ENCODE measurements at places on chromosomes 3 and 15.

- DNase-seq: no peak
Observed at GRCh38 chr15:77634266-77634962, 1.7 kb upstream of the LINGO1 start.

GRCh38 chr3:58049143-58049785 is 41.0 kb downstream of the FLNB start:
- DNase-seq: no peak

GRCh38 chr15:48020166-48020565 is 100.6 kb upstream of the SLC24A5 start:
- no peak for DNase-seq

DNA sequence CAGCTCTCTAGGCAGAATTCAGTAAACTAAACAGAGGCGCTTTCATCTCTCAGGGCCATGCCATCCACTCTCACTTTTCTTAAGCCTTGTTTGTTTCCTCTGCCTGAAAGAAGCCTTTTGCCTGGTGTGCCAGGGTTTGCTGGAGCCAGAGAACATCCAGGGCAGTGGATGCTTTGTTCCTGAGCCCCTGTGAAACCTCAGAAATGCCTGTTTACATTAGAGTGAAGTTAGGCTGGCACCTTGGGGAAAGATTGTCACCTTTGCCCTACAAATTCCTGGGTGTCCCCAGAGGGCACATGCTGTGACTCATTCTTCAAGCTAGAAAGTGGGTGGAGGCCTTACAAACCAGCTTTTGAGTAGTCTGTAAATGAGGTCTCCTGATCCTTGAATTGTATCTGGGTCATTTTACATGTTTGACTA is 10.7 kb upstream of the TRAK1 start:
- no peak for DNase-seq

- DNase-seq: no peak
Observed at GRCh38 chr3:45975686-45976085, 19.9 kb downstream of the FYCO1 start.

DNA sequence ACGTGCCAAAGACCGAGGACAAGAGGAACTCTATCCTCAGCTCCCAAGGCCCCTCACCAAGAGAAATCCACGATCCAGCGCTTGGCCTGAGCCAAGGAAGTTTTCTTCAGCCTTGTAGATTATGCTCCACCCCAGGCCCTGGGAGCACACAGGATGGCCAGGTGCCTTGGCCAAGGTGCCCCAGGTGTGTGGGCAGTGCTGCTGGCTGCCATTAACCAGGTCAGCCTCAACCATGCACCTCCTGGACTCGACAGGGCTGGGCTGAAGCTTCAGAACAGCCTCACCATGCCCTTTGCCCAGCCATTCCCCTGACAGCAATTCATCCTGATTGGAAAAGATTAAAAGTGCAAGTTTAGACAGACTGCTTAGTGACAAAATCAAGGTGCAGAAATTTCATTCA is 10.9 kb upstream of the MESP1 start:
- DNase-seq: no peak

DNA sequence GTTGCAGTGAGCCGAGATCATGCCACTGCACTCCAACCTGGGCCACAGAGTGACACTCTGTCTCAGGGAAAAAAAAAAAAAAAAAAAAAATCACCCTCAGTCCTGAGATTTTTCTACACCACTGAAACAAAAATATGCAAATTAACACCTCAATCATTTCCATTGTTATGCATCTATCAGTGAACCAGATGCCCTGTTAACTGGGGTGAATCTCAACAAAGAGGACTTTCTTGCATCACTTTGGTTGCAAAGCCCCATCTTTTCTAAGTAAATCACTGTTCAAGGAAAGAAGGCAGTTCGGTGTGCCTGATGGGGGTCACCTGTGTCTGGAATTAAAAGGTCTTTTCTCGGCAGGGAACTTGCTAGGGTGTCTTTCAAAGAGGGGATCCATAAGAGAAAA is 421.6 kb downstream of the EPHB1 start:
- no peak for DNase-seq

DNA sequence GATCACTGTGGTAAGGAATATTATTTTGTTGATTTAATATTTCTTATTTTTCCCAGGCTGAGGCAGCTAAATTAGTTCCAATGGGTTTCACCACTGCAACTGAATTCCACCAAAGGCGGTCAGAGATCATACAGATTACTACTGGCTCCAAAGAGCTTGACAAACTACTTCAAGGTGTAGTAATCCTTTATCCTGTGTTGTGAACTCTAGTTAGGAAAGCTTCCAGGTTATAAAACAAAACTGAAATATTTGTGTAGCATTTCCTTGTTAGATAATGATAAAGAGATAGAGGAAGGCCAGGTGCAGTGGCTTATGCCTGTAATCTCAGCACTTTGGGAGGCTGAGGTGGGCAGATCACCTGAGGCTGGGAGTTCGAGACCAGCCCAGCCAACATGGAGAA is 11.1 kb downstream of the RAD51 start:
- no peak for DNase-seq

Data from left hindlimb (tissue), 1 donor.